ENCODE measurements at places on chromosomes 7 and 10. TPM values are rescaled to one million over a fixed set of nuclear protein-coding genes. Genes with fewer than 3 reads are reported as not detected.

The BLNK gene
- polyA plus RNA-seq = not detected

The GRID2IP gene
- not detected for polyA plus RNA-seq

The GRM3 gene
- 0.03 TPM for polyA plus RNA-seq

The C7orf25 gene
- 5.5 TPM for polyA plus RNA-seq

- DNase-seq = no peak
Observed at GRCh38 chr10:48439581-48440041, 133.1 kb downstream of the MAPK8 start.

- no peak for DNase-seq
Observed at GRCh38 chr7:143363016-143363937, 764 bp upstream of the FAM131B start.

DNA sequence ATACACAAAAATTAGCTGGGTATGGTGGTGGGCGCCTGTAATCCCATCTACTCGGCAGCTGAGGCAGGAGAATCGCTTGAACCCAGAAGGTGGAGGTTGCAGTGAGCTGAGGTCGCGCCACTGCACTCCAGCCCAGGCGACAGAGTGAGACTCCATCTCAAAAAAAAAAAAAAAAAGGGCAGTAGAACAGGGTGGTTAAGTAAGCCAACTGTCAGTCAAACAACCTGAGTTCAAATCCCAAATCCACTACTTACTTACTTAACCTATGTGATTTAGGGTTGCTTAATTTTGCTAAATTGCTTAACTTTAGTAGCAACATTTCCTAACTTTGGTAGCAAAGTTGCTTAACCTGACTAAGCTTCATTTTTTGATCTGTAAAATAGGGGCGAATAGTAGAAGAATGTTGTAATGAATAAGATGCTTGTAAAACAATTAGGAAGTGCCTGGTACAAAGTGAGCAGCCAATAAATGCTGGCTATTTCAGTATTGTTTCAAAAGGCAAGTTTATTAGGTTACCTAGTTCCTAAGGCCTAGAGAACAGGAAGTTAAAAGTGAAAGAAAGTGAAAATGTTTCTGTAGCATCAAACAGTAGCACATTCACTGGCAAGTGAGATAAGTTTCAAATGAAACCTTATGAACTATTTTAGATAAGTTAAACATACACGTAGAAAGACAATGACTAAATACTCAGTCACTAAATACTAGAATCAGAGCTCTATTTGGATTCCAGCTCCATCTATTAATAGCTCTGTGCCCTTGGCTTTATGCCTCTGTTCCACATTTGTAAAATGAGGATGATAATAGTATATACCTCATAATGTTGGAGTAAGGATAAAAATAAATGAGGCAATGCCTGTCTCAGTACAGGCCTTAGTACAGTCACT, 64.3 kb downstream of the HOXA1 start:
- no peak for DNase-seq

- no peak for DNase-seq
Observed at GRCh38 chr7:44372560-44373417, 47.4 kb upstream of the CAMK2B start.
